ENCODE measurements at places on chromosomes 6 and 20.

- DNase-seq, result no peak
These were observed 30.7 kb upstream of the COL10A1 start for GRCh38 chr6:116156405-116157326.

- DNase-seq, result no peak
These were observed 232.1 kb downstream of the SYNE1 start for GRCh38 chr6:152404936-152405595.

DNA sequence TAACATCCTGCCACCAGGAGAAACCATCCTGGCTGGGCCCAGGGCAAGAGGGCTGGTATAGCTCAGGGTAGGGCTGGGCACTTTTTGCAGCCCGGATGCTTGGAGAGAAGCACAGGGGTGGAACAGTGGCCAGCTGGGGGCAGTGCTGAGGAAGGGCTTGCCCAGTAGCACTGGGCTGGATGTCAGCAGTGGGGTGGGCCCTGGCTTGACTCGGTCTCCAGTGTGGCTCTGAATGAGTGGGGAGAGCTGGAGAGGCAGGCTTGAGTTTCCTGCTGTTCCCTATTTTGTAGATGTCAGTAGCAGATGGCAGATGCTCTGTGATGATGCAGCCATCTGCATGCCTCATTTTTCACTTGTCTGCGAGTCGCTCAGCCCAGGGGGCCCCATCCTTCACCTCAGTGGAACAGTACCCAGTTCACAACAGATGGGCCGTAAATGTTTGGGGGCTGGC is 56.3 kb upstream of the TULP1 start:
- DNase-seq, result no peak

GRCh38 chr20:43514648-43514999 is 7.1 kb downstream of the L3MBTL1 start:
- no peak for DNase-seq

- no peak for DNase-seq
These were observed 106.3 kb downstream of the ADTRP start for GRCh38 chr6:11672256-11672655.

DNA sequence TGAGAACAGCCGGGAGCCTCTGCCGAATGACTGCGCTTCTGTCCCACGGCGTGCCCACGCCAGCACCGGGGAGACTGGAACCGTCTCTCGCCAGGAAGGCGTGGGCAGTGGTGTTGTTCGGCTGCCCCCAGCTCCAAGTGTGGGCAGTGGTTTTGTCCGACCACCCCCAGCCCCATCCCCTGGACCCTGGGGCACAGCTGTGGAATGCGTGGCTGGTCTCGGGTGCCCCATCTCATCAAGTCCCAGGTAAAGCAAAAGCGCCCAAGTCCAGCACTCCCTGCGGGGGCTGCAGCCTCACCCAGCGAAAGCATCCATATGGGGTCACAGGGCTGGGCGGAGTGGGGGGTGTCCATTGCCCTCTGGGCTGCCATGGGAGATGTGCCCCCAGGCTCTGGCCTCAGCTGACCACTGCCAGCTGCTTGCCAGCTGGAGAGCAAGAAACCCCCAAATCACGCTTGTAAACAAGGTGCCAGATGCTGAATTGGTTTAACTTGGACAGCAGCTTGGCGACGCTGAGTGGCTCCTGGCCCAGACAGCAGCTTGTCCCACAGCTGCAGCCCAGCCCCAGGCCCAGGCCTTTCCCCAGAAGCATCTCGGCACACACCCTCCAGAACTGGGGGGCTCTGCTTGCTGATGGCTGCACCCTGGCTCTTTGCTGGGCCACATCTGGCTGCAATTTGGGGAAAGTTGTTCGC is 4.5 kb downstream of the CABLES2 start:
- no peak for DNase-seq

- DNase-seq, result no peak
These were observed 47.9 kb downstream of the TRERF1 start for GRCh38 chr6:42403831-42404230.

GRCh38 chr6:25630508-25631278 is 21.3 kb upstream of the SCGN start:
- no peak for DNase-seq

DNA sequence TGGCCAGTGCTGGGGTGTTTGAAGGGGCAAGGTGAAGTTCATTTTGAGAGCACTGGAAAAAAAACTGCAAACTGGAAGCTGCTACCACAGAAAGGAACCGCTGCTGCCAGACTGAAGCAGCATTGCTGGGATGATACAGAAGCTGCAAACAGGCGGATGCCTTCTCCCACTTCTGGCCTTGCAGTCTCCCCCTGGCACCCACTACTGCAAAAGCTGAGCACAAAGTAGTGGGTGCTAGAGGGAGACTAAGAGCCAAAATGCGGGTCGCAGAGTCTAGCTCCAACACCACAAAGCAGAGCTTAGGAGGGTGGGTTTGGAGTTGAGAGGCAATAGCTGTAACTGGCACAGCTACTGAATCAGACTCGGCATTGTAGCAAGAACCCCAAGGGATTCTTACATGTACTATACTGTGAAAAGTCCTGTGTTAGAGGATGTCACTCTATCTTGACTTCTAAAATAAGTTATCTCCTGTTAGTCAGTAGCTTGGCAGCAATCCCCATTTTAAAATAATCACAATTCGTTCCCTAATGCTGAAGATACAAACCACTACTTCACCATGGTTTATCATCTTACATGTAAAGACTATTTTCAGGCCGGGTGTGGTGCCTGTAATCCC is 44.0 kb upstream of the COL21A1 start:
- DNase-seq, result no peak

DNA sequence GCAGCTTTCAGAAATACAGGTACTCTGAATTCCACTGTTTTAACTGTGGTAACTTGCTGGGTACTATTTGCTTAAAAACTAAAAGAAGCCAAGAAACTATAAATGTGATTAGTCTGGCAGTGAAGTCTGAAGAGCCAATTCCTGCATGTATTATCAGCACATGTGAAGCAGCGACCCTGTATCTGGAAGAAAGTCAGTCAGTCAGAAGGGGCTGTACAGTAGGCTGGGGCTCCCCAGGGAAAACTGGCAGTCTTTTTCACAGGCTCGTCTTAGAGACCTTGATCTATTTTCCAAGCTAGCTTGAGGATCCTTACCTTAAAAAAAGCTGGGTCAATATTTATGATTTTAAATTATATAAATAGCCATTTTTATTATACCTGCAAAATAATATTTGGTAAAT is 104.9 kb downstream of the PDSS2 start:
- DNase-seq, result no peak

GRCh38 chr20:4445784-4446183 is 275.9 kb upstream of the PRND start:
- DNase-seq, result no peak

DNA sequence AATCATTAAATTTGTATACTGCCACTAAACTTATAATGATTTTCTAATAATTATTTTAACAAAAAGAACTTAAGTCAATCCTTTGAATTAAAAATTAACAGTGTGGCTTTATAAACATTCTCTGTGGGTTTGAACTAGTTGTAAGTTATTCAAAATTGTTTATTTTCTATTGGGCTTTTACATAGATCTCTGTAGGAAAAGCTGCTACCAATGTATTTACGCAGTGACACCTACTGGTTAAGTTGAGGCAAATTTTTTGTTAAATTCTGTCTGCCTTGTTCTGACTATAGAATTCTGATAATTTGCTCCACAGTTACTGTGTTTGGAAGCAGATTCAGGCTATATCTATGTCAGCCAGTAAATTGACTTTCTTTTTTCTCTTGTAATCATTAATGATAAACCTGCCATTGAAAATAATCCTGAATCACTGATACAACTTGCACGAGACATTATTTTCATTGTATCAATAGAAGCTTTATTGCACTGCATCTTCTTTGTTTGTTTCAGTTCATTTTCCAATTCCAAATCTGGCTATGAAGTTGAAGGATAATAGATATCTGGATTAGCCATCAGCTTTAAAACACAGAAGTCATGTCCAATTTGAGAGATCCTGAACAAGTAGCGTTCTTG is 66.0 kb upstream of the UTRN start:
- DNase-seq, result no peak

DNA sequence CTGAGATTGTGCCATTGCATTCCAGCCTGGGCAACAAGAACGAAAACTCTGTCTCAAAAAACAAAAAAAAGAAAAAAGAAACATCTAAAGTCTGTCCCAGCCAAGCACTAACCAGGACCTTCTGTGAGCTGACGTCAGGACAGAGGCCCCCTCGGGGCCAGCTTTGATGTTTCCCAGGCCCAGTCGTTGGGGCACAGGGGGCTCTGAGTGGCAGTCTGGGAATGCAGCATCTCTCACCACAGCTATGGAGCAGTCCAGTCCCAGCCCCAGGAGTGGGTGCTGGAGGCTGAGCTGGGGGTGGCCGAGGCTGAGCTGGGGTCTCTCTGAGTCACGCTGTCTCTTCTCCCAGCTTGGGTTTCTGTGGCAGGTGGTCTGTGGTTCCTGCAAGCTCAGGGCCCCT is 46.0 kb upstream of the SRF start:
- no peak for DNase-seq

- no peak for DNase-seq
These were observed 52.6 kb downstream of the FIG4 start for GRCh38 chr6:109743739-109744138.
